ENCODE measurements at places on chromosomes 3 and 15. TPM values are rescaled to one million over a fixed set of nuclear protein-coding genes. Genes with fewer than 3 reads are reported as not detected.

WDR93 gene
- total RNA-seq, result not detected

SRGAP3 gene
- total RNA-seq, result 1.4 TPM

HACD2 gene
- total RNA-seq, result 35.8 TPM

SST gene
- total RNA-seq, result not detected

AADAC gene
- not detected for total RNA-seq

PAQR5 gene
- 2.7 TPM for total RNA-seq

RPUSD2 gene
- 11.9 TPM for total RNA-seq

STXBP5L gene
- not detected for total RNA-seq

SEC11A gene
- total RNA-seq, result 62.4 TPM

ACTRT3 gene
- total RNA-seq, result 2.5 TPM

CHRM5 gene
- under 0.01 TPM for total RNA-seq

TPRG1 gene
- not detected for total RNA-seq

NANOGP8 gene
- not detected for total RNA-seq

Measured in IMR-90 (cell line).